Right lung (tissue), 10 donors: ENCODE measurements at places on chromosomes 3 and 15. TPM values are rescaled to one million over a fixed set of nuclear protein-coding genes. Genes with fewer than 3 reads are reported as not detected.

DNA sequence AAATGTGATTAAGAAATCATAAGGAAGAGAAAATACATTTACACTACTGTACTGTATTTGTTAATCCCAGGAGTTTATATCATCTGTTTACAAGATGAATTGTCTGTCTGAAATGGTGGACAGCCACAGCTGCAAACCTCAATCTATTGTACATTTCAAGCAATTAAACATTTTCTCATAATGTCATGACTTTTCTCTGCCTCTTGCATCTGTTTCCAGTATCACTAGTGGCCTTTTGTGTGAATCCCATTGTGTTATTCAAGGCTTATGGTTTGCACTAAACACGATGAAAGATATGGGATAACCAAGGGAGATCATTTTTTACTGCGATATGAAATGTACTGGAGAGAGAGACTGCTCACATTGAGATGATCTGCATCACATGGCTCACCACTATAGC is 200.2 kb upstream of the LRRN1 start:
- no peak for DNase-seq

MEX3B gene
- polyA plus RNA-seq, result 6.7 TPM

ROPN1B gene
- polyA plus RNA-seq, result 1.1 TPM

DNA sequence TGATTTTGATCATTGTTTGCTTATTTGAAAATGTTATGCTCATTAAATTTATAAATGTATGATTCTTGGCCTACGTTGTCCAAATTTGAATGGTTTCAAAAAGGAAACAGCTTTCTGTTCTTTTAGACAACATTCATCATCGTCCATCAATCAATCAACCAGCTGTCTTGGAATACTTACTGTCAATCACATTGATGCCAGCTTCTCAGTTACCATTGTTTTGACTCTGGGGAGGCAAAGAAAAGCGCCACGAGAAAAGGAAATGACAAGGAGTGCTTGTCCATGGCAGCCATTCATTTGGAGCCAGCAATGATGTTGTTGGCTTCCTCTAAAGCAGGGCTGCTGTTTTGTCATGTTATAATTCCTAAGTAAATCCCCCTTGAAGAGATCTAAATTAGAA is 62.2 kb upstream of the TP63 start:
- no peak for DNase-seq

- DNase-seq, result no peak
Measured at GRCh38 chr3:70501561-70501960, 189.1 kb upstream of the MDFIC2 start.

DNA sequence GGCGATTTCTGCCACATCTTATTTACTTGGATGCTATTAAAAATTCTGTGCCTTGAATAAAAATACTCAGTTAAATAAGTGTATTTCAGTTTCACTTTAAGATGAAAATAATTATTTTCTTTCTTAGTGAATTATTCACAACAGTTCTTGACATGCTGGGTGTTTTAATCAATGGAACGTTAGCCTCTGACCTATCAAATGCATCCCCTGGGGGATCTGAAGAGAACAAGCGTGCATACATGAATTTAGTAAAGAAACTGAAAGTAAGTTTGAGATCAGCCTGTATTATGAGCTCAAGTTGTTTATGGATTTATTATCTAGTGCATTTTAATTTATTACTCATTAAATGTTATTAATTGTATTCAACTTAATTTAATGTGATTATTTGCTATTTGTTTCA is 597 bp downstream of the P2RY12 start:
- no peak for DNase-seq

GRCh38 chr3:52834871-52835501 is at the start of gene MUSTN1:
Gene MUSTN1 (minus strand): TSS chr3:52835019. CDS start chr3:52834948, 71 bp downstream.
- peak; percentile 55 for DNase-seq
